Islet precursor cell (in vitro differentiated cells): ENCODE measurements at places on chromosomes 4 and X.

DNA sequence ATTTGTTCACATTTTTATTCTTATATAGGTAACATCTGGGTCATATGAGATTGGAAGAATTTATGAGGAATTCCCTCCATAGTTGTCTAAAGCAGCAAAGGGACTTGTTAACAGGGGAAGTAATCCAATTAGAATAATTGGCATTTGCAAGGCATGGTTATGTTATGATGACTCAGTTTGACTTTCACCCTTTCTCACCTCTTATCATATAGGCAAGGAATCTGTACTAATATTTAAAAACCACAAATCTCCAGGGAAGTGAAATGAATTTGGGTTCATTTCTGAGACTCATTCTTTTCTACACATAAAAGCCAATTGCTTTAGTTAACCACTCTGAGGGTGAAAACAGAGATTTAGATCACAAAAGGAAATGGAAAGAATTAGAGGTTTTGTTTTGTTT is 281.5 kb upstream of the DKK2 start:
- no peak for DNase-seq

- no peak for DNase-seq
These were observed 81.7 kb downstream of the EGF start for GRCh38 chr4:109994415-109994827.

GRCh38 chrX:131058136-131058868 is at the start of gene ARHGAP36:
Gene ARHGAP36 (plus strand): TSS chrX:131058346. CDS start chrX:131081666, 23,320 bp downstream.
- no peak for DNase-seq

GRCh38 chrX:45851434-45851991 is 650.8 kb upstream of the DIPK2B start:
- DNase-seq = peak; percentile 79

DNA sequence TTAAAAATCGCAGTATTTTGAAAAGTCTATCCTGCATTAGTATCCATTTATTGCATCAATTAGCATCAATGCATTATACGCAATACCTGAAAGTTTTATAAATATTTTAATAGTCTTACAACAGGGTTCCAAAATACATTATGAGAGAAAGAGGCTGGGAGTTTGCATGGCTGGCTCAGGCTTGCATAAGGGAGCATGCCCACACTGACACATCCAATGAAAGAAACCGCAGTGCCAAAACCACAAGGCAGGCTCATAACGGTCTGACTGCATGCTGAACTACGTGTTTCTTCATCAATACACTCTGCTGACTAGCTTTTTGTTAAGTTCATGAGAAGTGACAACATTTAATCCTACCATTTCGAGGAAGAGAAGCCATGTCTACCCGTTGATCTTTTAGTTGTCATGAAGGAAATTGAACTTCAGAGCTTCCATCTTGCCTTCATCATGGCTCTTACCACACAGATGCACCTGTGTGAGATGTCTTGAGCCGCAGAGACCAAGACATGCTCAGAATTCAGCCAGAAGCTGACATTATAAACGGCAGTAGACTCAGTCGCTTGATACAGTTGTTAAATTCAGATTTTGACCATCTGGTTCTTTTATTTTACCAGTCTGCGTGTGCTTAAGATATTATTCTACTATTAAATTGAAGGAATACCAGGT is 168.8 kb upstream of the FRG1 start:
- no peak for DNase-seq

DNA sequence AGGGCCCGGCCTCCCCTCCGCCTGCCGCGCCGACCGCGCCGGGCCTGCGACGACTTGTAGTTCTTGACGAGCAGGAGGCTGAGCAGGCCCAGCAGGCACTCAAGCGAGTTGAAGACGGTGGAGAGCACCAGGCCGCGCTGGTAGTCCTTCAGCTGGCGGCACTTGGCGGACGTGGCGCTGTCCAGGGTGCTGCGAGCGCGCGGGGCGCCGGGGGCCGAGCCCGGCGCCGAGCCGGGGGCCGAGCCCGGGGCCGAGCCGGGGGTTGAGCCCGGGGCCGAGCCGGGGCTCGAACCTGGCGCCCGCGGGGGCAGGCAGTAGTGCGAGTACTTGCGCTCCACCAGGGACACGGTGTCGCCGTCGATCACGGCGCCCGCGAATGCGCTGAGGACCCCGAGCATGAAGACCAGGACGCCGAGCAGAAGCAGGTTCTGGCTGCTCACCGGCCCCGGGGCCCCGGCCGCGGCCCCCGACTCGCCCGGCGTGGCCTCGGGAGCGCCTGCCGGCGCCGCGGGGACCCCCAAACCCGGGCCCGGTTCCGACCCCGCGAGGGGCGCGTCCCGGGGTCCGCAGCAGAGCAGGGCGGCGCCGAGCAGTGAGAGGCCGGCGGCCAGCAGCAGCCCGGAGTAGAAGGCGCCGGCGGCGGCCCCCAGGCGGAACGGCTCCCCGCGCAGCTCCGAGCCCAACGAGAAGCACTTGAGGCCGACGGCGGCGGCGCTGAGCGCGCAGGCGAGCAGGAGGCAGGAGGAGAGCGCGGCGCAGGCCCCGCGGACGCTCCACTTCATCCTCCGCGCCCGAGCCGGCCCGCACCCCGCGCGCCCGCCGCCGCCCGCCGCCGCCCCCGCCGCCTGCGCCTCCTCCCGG is 584 bp downstream of the TMEM271 start:
- peak; percentile 92 for DNase-seq
